ENCODE measurements at places on chromosomes 11 and 22. TPM values are rescaled to one million over a fixed set of nuclear protein-coding genes. Genes with fewer than 3 reads are reported as not detected.

DNA sequence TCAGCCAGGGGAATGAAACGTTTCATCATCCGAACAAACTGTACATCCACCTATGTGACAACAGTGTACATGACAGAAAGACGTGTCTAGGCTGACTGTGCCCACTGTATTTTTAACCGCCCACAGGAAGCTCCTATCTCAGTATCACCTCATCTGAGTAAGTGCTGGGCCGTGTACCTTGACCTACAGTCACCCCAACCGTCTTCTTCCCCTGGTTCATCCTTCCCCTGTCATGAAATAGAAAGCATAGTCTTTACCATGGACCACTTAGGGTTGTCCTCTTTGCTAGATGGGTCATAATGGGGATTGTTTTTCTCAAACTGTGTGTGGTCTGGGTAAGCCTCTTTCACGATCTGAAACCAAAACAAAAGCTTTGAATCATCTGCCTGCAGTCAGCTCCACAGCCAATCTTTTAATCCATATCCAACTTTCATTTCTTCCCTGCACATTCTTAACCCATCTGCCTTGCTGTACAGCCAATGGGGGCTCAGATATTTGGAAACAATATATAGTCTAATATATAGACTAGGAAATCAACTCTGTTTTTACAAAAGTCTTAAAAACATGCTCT lies 4.2 kb downstream of the THYN1 start:
- DNase-seq, result no peak

GRCh38 chr11:45871638-45872037 lies 13.8 kb upstream of the MAPK8IP1 start:
- DNase-seq, result no peak

DNA sequence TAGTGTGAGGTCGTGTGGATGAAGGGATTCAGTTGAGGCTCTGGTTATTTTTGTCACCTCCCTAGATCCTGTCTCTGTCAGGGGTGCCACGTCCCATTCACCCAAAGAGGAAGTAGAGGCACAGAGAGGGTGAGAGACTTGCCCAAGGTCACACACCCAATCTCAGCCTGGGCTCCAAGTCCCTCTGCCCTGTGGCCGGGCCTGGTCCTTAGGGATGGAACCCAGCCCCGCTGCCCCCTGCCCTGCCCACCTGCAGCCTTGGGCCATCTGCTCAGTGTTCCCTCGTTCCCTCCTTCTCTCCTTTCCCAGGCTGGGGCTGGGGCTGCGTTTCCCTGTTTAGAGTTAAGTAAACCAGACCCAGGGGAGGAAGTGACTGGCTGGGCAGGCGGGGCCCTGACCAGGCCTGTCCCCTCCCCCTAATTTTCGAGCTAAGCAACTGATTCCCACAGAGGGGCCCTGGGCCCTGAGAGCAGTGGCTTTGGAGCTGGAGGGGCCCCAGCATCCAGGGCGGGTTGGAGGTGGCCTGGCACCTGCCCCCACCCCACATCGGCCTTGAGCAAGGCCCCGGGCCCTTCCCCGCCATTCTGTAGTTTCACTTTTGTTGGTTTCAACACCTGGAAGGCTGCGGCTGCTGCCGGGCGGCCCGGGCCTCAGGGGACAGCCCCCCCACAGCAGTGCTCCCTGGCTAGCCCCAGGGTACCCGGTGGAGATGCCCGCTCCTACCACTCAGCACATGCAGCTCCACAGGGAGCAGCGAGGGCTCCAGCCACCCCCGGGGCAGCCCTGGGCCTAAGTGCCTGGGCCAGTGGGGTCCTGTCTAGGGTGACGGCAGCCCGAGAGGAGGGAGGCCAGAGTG lies 1.5 kb downstream of the TCIRG1 start:
- peak; percentile 65 for DNase-seq

GRCh38 chr22:42174062-42174461 lies 43.5 kb upstream of the CYP2D6 start:
- DNase-seq, result no peak

RASD2 gene
- total RNA-seq, result 0.59 TPM

TUB gene
- 6.0 TPM for total RNA-seq

DNA sequence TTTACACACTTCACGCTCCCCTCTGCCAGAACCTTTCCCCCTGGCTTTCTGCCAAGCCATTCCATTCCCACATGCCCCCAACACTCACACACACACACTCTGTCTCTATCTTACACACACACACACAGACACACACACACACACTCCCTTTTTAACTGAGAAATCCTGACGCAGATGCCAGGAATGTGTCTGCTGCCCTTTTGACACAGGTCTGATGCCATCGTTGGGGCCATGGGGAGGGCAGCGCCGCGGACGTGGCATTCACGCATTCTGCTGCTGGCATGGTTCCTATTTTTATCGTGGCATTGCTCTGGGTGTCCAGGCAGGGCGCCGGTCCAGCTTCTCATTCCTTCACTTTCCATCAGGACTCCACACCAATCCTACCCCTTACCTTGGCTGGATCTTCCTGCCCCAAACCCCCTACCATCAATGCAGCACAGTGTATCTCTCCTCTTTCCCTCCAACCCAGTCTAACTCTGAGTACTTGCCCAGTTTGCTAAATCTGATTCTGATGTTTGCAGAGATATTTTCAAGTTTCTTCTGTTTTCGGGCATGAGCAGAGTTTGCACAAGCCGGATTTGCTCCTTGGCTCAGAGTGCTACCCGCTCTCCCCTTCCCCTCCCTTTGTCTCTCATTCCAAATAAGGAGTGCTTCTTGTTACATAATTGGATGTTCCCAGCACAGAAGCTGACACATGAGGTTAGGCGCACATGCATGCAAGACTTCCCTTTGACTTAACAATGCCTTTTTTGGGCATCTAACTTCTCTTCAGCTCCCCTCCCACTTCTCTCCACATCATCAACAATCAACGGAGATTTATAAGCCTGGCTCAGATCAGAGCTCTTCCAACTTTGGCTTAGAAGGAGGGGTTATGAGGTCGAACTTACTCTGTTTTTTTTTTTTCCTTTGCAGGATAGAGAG lies 18.8 kb downstream of the SNX19 start:
- DNase-seq, result peak; percentile 56

- no peak for DNase-seq
These were observed 200.2 kb downstream of the BRD1 start for GRCh38 chr22:49627217-49628181.

DNA sequence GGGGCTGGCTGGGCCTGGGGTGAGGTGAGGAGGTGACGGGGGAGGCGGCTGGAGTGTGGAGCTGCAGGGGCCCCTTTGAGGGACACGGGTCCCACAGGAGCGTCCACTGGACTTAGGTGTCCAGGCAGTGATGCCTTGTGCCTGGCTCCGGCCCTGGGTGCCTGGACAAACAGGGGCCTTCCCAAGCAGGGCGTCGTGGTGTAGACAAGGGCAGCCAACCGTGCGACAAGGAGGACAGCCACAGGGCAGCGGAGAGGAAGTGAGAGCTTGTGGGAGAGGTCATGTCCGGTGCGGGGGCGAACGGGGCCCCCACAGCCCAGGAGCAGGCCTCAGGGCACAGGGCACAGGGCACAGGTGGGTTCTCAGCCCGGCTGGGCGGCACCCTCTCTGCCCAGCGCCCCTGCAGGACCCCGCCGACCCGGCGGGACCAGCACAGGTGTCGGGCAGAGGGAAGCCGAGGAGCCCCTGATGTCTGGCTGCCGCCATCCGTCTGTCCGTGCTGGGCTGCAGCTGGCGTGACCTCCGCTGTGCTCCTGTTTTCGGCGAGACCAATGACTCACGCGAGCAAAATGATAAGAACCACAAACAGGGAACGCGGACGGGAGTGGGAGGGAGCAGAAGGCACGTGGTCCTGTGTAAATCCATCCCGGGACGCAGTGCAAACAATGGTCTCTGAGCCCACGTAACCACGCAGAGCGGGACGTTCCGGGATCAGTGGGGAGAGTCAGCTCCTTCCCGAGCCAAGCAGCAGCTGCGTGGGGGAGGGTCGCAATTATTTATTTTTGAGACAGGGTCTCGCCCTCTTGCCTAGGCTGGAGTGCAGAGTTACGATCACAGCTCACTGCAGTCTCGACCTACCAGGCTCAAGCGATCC lies 49.1 kb upstream of the A4GALT start:
- DNase-seq, result peak; percentile 50

TMA7B gene
- total RNA-seq, result not detected
